Esophagus muscularis mucosa (tissue), 4 donors: ENCODE measurements at places on chromosomes 7 and 10. TPM values are rescaled to one million over a fixed set of nuclear protein-coding genes. Genes with fewer than 3 reads are reported as not detected.

- no peak for DNase-seq
Measured at GRCh38 chr7:80135309-80136104, 876 bp downstream of the GNAI1 start.

- no peak for DNase-seq
Measured at GRCh38 chr7:44188480-44189225, 586 bp downstream of the GCK start.

CHST3 gene
- 40.1 TPM for total RNA-seq

ZNF277 gene
- total RNA-seq = 26.5 TPM

GRCh38 chr10:127376071-127376470 is 173.0 kb upstream of the NPS start:
- no peak for DNase-seq

- DNase-seq = no peak
Measured at GRCh38 chr7:33868166-33868565, 37.2 kb upstream of the BMPER start.

TMEM236 gene
- total RNA-seq = 1.2 TPM

DNA sequence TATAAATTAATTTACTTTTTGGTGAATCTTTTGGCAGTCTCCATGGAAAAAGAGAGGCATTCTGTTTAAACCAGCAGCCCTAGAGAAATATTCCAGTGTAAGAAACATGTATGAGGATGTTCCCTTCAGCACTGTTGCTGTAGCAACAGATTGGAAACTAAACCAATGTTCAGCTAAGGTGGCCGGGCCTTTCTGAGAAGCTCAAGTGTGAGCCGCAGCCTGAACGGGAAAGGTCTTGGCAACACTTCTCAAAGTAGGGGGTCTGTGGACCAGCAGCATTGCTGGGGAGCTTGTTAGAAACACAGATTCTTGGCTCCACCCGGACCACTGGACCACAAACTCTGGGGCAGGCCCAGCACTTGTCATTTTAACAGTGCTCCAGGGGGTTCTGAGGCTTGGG is 36.2 kb downstream of the RAMP3 start:
- no peak for DNase-seq

DNA sequence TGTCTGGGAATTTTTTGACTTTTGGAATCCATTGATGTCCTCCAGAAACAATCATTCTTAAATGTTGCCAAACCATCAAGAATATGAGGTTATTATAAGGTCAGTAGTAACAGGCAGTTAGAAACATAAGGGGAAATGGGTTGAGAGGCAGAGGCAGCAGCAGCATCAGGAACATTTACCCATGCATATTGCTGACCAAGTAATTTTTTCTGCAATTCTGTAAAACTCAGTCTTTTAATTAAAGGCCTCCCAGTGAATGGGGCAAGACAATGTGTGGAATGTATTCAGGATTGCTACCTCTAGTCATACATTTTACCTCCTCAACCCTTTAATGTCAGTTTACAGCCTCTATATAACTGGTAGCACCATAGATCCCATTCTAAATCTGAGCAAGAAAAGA is 66.5 kb upstream of the SKAP2 start:
- no peak for DNase-seq
